K562 (cell line): ENCODE measurements at places on chromosomes 3 and 15. TPM values are rescaled to one million over a fixed set of nuclear protein-coding genes. Genes with fewer than 3 reads are reported as not detected.

DNA sequence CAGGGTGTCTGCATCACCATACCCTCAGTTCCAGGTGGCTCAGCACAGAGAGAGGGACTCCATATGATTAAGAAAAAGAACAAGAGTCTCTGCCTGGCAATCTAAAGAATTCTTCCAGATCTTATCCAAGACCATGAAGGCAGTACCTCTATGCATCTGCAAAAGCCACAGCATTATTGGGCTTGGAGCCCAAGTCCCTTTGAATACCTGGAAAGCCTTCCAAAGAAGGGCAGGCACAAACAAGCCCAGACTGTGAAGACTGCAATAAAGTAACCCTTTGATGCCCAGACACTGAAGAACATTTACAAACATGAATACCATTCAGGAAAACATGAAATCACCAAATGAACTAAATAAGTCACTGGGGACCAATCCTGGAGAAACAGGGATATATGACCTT lies 60.9 kb upstream of the DIPK2A start:
- no peak for DNase-seq

PLA2G4D gene
- not detected in 2 replicates for polyA plus RNA-seq

DNA sequence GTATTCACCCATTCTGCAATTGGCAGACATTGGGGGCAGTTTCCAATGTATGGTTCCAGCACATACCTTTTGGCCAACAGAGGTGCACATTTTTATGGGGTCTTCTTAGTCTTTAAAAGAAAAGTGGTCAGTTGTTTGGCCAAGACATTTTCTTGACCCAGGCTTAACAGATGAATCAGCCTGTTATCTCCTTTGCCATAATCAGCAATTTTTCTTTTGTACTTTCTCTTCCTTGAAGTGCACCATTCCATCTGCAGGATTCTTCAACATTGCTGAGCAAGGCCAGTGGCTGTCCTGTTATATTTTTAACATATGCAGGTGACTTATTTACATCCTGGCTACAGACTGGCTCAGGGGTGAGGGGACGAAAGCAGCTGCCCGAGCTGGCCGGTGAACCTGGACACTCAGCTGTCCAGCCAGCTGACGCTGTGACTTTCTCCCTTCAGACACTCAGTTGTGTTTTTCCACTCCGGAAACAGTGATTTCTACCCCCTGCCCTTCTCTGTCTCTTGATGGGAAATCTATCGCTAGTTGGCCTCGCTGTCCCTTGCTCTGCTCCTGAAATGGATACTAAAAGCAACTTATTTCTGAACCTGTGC lies 96.5 kb upstream of the TNFAIP8L3 start:
- no peak for DNase-seq

DNA sequence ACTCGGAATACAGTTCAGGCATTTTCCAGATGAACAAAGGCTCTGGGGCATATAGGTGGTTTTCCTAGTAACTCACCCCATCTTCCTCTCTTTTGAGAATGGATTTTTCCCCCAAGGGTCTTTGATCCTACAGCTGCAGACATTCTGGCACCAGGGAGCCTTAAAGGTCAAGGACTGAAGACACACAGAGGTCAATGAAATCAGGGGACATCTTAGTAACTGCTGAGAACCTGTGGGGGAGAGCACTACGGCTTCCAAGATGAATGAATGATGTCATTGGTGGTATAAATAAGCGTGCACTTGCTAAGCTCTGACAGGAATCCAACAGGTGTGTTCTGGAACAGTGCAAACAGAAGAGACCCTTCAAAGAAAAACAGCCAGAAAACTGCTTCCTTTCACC lies 36.3 kb downstream of the TMEM212 start:
- no peak for DNase-seq

TUSC7 gene
- polyA plus RNA-seq: not detected in 2 replicates

XCR1 gene
- not detected in 2 replicates for polyA plus RNA-seq

GRCh38 chr3:186073641-186074040 lies 35.2 kb downstream of the ETV5 start:
- no peak for DNase-seq

DNA sequence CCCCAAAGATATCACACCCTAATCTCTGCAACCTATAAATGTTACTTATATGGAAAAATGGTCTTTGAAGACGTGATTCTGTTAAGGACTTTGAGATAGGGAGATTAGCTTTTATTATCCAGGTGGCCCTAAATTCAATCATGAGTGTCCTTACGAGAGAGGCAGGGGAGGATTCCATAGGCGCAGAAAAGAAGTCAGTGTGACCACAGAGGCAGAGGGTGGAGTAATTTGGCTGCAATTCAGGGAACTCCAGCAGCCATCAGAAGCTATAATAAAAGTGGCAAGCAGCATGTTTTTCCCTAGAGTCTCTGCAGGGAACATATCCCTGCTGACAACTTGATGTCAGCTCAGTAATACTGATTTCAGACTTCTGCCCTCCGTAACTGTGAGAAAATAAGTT lies 315.2 kb upstream of the ROBO2 start:
- DNase-seq: no peak

DAPK2 gene
- 3.5 and 3.6 TPM in 2 replicates for polyA plus RNA-seq
